HL-60 (cell line): ENCODE measurements at places on chromosomes 2 and 18.

DNA sequence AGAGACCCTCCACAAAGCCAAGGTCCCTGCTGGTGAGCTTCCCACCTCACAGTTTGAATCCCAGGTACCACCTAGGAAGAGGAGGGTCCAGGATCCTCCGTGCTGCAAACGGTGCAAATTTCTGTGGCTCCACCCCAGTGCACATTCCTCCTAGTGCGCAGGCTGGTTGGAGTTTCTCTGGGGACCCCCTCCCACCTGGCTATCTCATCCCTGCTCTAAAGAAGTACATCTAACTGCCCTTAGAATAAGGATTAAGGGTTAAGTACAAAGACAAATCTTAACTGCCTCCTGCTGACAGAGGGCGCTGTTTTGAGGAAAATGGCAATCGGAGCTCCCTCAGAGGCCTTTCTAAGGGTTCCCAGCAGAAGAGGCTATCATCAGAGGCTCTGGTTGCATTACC is 109.6 kb upstream of the FSIP2 start:
- no peak for DNase-seq

DNA sequence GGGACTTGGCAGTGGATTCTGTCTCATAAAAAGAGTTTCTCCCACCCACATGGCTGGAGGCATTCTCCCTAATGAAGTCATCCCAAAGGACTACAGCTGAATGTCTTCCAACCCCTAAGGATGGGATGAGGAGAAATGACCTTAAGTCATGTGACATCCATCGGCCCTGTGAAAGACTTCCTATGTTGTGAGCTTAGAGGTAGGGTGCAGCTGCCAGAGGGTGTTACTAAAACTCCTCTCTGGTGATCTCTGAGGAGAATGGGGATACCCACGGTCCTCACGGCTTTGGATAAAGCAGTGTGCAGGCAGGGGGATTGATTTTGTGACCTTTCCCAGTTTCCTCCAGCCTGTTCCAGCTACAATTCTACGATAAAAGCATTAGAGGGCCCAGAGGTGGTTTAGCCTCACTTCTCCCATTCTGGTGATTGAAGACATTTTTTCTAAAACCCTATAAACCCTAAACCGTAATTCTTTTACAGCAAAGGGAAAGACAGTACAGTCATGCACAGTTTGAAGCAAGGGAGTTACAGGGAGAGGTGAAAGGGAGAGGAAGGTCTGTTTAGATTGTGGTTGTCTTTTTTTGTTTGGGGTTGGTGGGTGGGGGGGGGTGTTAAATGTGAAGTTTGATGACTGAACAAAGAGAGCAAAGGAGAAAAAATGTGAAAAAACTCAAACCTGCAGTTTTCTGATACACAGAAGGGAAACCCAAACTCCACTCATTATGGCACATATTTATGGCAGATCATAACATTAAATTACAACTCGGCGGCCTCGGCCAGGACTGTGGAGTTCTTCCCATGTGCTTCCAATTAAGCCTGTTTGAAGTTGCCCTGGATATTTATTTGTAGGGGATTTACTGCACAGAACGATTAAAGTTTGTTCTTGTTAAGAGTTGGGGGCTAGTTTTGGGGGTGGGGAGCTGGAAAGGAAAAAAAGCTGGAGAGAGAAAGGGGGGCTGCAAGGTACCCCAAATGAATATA is 26.6 kb upstream of the SLC14A2 start:
- DNase-seq, result no peak

DNA sequence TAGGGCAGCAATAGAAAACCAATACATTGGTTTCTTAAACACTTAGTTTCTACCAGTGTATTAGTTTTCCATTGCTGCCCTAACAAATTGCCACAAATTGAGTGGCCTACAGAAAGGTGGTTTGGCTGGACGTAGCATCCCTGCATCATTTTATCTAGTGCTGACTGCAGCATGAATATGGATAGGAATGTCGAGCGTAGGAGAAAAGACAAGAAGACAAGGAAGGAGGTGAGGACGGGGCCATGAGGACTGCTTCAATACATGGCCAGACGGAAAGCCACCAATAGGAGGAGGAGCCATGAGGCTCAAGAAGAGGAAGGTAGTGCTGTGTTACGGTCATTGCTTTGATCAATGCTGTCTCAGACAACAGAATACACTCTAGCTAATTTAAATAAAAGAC is 154.5 kb upstream of the NDUFV2 start:
- DNase-seq, result no peak

GRCh38 chr2:62808554-62808953 is 103.0 kb downstream of the EHBP1 start:
- DNase-seq, result no peak

GRCh38 chr2:219543596-219544358 is at the start of the genes CHPF and TMEM198:
Gene CHPF (minus strand): TSS chr2:219543809. CDS start chr2:219543538, 271 bp downstream.
Gene TMEM198 (plus strand): TSS chr2:219544028. CDS start chr2:219544728, 700 bp downstream.
- DNase-seq, result peak; percentile 89

DNA sequence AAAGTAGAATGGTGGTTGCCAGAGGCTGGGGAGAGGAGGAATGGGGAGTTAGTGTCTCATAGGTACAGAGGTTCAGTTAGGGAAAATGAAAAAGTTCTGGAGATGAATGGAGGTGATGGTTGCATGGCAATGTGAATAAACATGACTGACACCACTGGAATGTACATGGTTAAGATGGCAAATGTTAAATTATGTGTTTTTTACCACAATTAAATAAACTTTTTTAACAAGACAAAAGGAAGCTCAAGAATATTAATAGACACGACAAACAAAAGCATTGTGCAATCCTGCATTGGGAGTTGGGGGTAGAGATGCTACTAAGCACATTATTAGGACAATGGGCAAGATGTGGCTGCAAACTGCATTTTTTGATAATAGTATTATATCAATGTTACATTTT is 147.7 kb downstream of the TWIST2 start:
- no peak for DNase-seq

- no peak for DNase-seq
Observed at GRCh38 chr2:49129034-49129433, 25.3 kb downstream of the FSHR start.
